ENCODE measurements at places on chromosomes 2 and 18.
A peak's percentile ranks its signal among the peaks of the same experiment; 100 is the strongest.

GRCh38 chr2:191018048-191018447 is 4.1 kb upstream of the STAT1 start:
- no peak for DNase-seq

DNA sequence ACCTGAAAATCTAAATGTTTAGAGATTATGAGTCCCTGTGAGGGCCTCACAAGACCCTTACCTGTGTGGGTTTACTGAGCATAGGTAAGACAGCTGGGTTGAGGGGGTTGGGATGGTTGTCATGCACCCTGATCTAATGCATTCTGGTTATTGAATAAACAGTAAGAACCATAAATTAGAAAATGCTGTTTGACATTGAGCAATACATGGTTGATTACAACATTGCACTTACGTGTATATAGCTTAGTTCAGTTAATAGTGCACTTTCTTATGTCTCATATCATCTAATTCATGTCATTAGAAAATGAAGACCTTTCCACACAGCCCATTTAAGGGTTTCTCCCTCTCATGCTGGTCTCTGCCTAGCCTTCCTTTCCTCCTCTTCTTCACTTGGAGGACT is 253.5 kb upstream of the ATP5MC3 start:
- no peak for DNase-seq

GRCh38 chr2:44941551-44942234 is at the start of gene SIX3:
Gene SIX3 (plus strand): TSS chr2:44941702. CDS start chr2:44942105, 403 bp downstream.
- DNase-seq, result no peak

DNA sequence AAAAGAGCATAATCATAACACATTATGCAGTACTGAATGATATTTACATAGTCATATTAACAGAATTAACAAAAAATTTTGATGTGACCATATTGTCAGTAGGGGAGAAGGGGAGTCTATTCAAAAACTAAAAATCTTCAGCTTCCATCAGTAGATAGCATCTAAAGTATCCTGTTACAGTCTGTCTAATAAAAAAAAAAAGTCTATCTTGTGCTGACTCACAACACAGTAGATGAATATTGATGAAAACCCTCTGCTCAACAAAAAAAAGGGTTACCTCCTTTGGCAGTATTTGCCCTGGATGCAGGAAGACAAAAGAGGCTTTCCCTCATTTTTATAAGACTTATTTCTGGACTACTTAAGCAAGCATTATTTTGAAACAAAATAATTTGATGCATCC is 27.3 kb downstream of the GRB14 start:
- no peak for DNase-seq

DNA sequence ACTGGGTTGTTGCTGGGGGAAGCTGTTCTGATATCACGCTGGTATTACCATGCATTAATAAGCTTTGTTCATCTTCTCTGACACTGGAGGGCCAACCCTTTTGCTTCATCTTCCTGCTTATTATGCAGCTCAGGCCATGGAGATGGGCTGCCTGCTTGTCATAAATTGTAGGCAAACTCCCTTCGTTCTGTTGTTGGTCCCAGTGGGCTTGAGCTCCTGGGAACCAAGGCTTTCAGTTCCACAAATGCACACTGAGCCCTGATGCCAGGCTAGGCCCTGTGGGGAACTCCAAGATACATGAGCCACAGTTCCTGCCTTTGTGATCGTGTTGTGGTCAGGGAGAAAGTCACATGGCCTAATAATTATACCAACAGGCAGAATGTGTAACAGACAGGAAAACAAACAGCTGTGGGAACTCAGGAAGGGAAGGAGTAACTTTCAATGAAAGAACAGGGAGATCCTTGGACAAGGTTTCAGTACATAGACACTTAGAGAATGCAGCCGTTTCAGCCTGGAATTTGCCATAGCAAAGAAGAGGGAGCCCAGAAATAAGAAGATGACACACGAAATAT is 49.0 kb upstream of the BCL2L11 start:
- DNase-seq, result no peak

DNA sequence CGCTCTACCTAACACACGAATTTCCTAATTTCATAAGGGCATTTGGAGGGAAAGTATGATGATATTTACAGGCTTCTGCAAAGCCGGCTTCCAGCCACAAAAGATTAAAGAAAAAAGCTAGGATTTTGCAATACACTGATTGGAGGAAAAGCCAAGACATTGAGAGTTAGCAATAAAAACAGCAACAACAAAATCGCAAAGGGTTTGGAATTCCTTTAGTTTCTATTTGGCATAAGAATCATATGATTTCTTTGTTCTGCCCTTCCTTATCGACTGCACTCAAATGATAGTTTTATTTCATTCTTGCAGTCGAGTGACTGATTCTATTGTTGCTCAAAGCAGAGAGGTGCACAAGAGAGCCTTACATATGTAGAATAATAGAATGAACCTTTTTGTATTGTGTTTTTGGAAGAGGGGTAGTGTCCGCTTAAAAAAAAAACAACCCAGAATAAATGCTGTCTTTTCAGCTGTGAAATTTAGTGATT is 3.9 kb upstream of the ZNF532 start:
- no peak for DNase-seq

- no peak for DNase-seq
Measured at GRCh38 chr2:156038021-156038420, 294.5 kb downstream of the NR4A2 start.

DNA sequence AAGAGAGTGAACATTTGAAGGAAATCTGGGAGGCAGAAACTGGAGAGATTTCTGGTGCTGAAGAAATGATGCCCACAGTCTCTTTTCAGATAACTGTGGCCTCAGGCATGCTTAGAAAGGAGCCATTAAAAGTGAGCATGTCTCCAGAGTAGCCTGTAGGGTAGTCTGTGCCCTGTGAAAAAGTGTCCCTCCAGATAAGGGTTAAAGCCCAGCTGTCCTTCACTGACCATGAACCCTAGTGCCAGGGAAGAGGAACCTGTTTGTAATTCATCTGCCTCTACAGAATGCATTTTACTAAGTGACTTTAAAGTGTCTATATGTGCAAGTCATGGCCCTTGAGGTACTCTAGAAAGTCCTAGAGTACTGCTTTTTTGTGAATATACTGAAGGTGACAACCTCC is 30.5 kb upstream of the EHBP1 start:
- DNase-seq, result no peak

DNA sequence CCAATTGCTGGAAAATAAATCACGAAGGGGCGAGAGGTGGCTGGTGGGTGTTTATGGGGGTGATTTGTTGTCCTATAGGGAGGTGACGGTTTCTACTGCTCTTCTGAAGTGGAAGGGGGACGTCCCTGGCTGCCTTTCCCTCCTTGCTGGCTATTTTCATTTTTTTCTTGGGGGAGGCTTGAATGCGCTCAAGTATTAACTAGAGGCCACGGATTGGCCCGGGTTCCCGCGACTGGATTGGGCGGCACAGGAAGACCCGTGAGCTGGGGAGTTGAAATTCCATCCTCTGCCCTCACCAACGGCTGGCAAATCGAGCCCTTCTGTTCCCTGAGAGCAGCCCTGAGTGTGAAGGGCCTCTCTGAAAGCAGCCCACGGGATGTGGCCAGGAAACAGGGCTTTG is 176.5 kb upstream of the SPRED2 start:
- DNase-seq, result no peak

DNA sequence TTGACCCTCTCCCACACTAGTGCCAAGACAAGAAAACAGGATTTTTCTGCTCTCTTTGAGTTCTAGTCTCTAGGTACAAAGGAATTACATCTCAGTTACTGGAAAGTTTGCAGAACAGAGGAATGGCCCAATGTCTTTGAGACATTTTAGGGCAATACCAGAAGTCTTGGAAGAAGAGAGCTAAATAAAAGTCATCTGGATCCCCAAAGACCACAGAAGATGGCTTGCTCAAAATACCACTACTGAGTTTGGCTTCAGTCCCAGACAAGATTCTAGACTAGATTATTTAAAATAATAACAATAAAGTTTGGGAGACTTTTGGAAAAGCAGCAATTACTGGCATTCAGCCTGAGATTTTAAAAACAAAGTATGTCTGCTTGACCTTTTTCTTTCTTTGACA is 61.9 kb upstream of the HK2 start:
- no peak for DNase-seq

- DNase-seq, result peak; percentile 73
Measured at GRCh38 chr18:60372596-60372995, at the start of gene MC4R. Gene MC4R (minus strand): TSS chr18:60372775. CDS start chr18:60372349, 426 bp downstream.

DNA sequence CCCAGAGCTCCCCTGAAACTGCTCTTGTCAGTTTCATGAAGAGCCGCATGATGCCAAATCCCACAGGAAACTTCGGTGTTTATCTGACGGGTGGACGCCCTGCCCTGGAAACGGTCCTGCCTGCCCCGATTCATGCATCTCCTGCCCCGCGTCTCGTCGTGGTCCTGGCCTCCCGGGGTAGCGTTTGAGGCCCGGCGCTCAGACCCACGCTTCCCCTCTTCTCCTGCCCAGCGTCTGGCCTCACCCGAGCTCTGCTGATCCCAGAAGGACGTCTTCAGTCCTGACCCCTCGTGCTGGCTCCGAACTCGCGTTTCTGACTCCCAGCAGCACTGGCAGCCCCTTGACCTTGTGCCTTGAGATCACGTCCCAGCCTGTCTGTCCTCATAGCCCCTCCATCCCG is 180.5 kb downstream of the TMEM18 start:
- no peak for DNase-seq

- peak; percentile 84 for DNase-seq
Measured at GRCh38 chr2:98444436-98445176, at the start of gene INPP4A. Gene INPP4A (plus strand): TSS chr2:98444858. CDS start chr2:98520049, 75,191 bp downstream.

- no peak for DNase-seq
Measured at GRCh38 chr2:211673133-211673905, 865.3 kb downstream of the ERBB4 start.

- DNase-seq, result no peak
Measured at GRCh38 chr2:237538001-237538720, 28.2 kb upstream of the PRLH start.

Measured in DND-41 (cell line).